ENCODE measurements at places on chromosomes 5 and 9. TPM values are rescaled to one million over a fixed set of nuclear protein-coding genes. Genes with fewer than 3 reads are reported as not detected.

Gene GKAP1
- 1.0 TPM for total RNA-seq

Gene MARCOL
- total RNA-seq = not detected

Gene PCDHB12
- not detected for total RNA-seq

Gene HACD4
- total RNA-seq = 4.4 TPM

Gene GADD45G
- total RNA-seq = 0.15 TPM
